ENCODE measurements at places on chromosomes 12 and 14.

DNA sequence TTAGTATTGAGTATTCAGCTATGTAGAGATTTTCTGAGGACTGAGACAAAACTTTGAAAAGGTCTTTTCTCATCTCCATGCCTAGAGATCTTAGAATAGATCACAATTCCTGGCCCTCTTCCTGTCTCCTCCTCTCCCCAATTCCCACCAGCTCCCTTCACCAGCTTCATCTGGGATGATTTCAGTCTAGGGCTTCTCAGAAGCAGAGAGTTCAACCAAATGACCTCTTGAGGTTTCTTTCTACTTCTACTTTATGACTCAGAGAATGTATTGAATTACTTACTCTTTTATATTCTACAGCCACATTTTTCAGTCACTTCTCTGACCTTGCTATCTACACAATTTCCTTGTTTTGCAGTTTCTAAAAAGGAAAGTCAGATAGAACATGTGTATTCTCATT is 19.4 kb upstream of the SNX6 start:
- peak; percentile 91 for DNase-seq

- no peak for DNase-seq
Observed at GRCh38 chr12:2960390-2960956, 1.3 kb downstream of the TEAD4 start.

DNA sequence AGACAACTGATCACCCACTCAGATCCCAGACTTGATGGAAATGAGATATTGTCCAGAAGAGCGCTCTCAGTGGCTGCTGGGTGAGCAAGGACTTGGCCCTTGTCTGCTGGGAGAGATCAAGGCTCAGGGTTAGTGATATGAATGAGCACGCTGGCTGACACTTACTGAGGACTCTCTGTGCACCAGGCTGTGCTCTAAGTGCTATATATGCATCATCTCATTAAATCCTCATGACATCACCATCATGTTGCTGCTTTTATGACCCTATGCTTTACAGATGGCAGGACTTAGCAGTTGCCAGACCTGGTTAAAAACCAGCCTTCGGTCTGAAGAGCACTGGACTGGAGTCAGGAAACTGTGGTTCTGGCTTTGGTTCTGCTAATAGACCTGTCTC is 260.9 kb downstream of the VRK1 start:
- DNase-seq, result no peak

GRCh38 chr12:2550561-2551411 is 244.0 kb upstream of the FKBP4 start:
- DNase-seq, result no peak

- no peak for DNase-seq
Observed at GRCh38 chr14:63308723-63309317, 9.9 kb downstream of the GPHB5 start.

- DNase-seq, result no peak
Observed at GRCh38 chr14:77036484-77037214, 8.1 kb upstream of the IRF2BPL start.

GRCh38 chr14:73358187-73358586 is 100.2 kb downstream of the NUMB start:
- DNase-seq, result no peak

- DNase-seq, result no peak
Observed at GRCh38 chr14:87960013-87960787, 32.8 kb downstream of the GALC start.

- DNase-seq, result no peak
Observed at GRCh38 chr12:95543305-95543704, 8.0 kb downstream of the USP44 start.

DNA sequence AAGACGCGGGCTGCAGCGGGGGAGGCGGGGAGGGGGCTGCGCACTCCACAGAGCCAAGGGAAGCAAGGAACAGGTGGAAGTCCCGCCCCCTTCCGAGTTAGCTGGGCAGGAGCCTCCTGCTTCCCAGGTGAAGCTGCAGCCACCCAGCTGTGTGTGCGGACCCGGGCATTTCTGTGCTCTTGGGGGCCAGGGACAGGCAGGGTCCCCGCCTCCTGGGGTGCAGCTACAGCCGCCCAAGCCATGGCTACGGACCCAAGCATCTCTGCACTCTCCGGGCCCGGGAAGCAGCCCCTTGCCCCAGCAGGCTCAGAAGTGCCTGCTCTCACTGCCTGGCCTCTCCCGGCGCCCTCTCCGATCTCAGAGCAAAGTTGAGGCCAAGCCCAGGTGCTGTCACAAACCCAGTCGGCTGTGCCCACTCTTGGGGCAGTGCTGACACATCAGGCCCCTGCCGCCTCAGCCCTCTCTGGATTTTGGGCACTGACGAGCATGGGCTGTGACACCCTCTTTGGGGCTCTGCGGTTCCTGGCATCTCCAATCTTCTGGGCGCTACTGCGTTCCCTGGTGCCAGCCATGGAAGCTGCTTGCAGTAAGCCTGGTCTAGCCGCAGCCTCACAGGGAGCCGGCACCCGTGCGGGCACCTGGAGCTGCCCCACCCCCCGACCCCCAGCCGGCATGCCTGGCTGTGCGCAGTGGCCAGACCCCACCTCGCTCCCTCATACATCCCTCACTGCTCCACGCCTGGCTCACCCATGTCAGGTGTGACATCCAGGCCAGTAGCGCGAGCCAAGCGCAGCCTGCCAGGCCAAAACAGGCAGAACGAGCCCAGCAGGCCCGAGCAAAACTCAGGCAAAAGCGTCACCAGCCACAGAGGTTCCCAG is 8.5 kb upstream of the MGAT4C start:
- DNase-seq, result no peak

- no peak for DNase-seq
Observed at GRCh38 chr12:54980341-54980740, 4.2 kb downstream of the TESPA1 start.

- DNase-seq, result no peak
Observed at GRCh38 chr14:95536671-95537070, 1.8 kb downstream of the GLRX5 start.

GRCh38 chr12:48004053-48004941 is at the start of gene COL2A1:
Gene COL2A1, minus strand, starts transcription at chr12:48004476. Its CDS starts 155 bp downstream, at chr12:48004321.
- no peak for DNase-seq

GRCh38 chr12:20369305-20370013 is 1.1 kb downstream of the PDE3A start:
- DNase-seq, result no peak

DNA sequence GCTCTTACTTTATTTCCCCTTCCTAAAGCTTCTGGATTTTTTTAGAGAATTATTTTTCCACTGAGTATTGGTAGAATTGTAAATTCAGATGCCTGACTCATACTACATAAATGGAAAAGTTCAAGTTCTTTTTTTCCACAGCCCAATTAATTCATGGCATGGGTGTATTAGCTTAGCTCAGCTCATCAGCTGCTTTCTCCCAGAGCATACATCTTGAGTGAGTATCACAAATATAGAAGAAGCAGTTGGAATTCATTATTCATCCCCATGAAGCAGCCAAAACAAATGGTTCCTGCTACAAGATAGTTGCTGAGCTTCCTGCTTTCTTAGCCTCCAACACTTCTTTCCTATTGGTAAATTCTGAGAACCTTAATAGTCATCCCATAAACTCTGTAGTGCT is 105.1 kb downstream of the C12orf50 start:
- DNase-seq, result peak; percentile 34

GRCh38 chr12:3732901-3733300 is 20.0 kb downstream of the CRACR2A start:
- DNase-seq, result no peak

DNA sequence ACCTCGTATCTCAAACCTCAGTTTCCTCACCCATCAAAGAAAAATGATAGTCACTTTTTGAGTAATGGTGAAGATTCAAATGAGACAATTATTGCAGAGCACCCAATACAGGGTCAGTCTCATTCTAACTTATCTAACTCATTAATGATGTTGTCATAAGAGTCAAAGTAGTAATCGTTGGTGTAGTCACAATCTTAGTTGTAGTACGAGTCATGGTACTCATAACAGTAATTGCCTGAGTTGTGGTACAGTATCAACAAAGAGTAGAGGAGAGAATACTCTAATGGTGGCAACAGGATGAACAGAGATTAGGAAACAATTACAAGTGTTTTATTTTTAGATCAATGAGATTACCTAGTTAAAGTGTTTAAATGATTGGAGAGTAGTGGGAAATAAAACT is 93.6 kb upstream of the TMTC2 start:
- DNase-seq, result no peak

DNA sequence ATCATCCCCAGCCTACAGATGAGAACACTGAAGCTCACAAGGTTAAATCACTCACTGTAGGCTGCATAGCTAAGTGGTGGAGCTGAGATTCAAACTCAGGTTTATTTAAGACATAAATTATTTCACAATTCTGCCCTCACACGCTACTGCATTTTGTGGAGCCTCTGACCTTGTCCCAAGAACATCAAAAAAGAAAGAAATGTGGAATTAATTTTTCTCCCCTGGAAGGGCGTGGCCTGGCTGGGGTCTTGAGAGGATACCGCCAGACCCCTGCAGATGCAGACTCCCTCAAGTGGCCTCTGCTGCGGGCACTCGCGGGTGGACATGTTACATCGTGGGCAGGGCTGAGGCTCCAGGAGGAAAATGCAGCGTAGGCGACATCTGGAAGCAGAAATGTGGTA is 40.6 kb downstream of the LTBP2 start:
- peak; percentile 50 for DNase-seq

DNA sequence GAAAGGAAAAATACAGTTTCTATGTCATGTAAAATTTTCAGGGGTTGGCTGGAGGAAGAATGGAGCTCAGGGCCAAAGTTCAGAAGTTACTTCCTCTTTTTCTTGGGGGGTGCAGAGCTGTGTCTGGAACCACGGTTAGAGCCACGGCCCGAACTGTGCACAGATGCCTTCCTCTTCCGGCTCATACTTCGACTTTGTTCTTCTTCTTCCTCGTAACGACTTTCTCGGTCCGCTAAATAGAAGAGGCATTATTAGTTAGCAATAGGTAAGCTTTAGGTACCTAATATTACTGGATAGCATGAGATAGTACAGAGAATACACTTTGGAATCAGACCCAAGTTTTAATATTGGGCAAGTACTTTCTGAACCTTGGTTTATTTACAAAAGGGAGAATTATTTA is 31.2 kb downstream of the SUPT16H start:
- DNase-seq, result no peak

GRCh38 chr12:53532021-53532420 is 24.7 kb upstream of the NPFF start:
- DNase-seq, result no peak

DNA sequence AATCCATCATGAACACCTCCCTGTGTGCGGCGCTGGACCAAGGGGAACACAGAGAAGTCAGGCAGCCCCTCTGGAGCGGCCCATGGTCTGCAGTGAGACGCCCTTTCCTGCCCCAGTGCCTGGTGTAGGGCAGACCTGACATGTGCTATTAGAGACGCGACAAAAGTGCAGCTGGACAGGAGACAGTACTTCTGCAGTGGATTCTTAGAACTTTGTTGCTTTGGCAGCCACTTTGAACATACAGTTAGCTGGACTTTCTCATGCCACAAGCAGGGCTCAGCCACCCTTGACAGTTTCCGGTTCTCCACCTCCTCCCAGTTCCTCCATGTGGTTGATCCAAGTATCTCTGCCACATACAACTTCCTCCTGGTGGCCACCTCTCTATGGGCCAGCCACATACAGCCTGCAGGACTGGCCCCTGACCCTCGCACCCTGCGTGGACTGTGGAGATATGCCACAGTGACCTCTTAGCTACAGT is 45.9 kb downstream of the LGMN start:
- no peak for DNase-seq

GRCh38 chr12:67818459-67818903 is 169.9 kb downstream of the DYRK2 start:
- peak; percentile 46 for DNase-seq

- no peak for DNase-seq
Observed at GRCh38 chr12:65885312-65885711, 61.0 kb downstream of the HMGA2 start.

- DNase-seq, result no peak
Observed at GRCh38 chr12:21801522-21802288, 27.2 kb upstream of the KCNJ8 start.

- no peak for DNase-seq
Observed at GRCh38 chr12:76555231-76555767, 4.3 kb downstream of the OSBPL8 start.

DNA sequence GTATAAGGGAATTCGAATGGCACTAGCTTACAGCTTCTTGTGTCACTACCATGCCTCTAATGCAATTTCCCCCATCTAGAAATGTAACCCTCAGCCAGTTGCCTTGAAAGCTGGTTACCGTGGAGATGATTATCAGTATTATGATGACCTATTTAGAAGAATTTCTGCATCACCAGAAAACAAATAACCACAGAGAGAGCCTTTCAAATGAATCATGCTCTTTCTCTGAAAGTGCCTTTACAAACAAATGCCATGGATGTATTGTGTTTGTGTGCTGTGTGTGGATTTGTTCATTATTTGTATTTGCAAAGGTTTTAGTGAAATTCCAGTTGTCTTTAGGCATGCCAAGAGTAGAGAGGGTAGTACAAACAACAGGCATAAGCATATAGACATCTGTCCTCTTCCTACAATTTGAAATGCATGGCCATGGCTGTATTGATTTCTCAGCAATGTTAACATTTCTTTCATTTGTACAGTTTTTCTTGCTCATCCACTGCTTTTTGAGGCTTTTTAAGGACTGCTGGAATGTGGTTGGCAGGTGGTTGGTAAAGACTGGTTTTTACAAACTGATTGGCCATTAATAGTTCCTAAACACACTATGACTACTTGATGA is 266.5 kb downstream of the PAWR start:
- peak; percentile 84 for DNase-seq

GRCh38 chr12:132711080-132711843 is 620 bp downstream of the PGAM5 start:
- DNase-seq, result no peak

GRCh38 chr14:53295985-53296582 is 143.0 kb upstream of the DDHD1 start:
- DNase-seq, result no peak

GRCh38 chr14:100903672-100904185 is at the start of gene RTL1:
Gene RTL1, minus strand, starts transcription at chr14:100903722. Its CDS starts 18,934 bp downstream, at chr14:100884788.
- DNase-seq, result no peak

DNA sequence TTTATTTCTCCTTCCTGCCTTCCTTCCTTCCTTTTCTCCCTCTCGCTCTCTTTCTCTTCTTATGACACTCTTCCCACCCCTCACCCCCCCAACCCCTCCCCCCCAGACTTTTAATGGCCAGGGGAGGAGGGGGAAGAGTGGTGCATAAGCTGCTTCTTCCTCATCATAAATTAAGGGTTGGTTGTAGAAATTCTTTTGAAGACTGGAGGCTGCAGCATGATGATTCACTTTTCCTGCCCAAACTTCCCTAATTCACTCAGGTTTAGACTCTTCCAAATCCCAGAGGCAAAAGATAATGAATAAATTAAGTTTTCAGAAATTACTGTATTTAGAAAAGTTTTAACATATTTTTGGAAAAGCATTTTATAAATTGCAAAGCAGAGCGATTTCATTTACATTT is 58.2 kb downstream of the GRIP1 start:
- DNase-seq, result no peak

- no peak for DNase-seq
Observed at GRCh38 chr12:89117448-89118034, 234.8 kb downstream of the DUSP6 start.

GRCh38 chr12:71999795-72000194 is 61.1 kb downstream of the TPH2 start:
- no peak for DNase-seq
